ENCODE measurements at places on chromosomes 12 and 14.

DNA sequence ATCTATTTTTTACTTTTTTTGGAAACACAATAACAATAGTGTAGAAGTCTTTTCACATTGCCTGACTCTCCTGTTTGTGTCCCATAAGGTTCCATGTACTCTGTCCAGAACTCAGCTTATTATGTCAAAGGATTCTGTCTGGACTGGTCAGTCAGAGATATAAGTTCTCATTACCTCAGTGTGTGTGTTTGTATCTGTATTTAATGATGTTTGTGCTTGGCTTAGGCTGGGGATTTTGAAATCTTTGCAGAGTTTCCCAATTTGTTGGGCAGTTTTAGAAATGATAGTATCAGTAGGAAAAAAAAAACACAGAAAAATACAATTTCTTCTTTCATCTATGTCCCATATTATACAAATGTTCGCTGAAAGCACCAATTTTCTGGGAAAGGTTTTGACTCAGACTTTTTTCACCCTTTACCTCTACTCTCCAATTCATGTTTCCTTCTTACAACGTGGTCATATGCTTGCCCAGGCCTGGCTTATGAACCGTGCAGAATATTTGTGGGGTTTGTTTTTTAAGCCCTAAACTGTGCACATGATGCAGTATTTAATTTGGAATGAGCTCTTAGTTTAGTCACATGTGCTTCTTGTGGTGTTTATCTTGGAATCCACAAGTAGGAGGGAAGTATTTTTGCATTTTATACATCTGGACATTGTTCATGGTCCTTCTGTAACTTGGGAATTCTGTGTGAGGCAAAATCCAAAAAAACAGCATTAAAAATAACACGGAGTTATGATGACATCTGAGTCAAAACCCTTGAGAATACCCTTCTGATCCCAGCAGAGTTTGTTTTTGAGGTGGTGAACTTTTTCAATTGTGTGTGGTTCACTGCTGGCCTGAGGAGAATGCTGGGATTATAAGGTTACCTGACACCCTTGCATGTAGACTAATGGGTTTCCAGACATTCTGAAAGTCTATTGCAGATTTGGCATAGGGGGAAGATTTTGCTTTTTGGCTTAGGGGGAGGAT is 121.2 kb downstream of the RAD51B start:
- peak; percentile 94 for DNase-seq

GRCh38 chr12:109517619-109518018 is 40.2 kb downstream of the UBE3B start:
- DNase-seq = no peak

- DNase-seq = no peak
Measured at GRCh38 chr12:84463741-84464495, 448.7 kb downstream of the SLC6A15 start.

DNA sequence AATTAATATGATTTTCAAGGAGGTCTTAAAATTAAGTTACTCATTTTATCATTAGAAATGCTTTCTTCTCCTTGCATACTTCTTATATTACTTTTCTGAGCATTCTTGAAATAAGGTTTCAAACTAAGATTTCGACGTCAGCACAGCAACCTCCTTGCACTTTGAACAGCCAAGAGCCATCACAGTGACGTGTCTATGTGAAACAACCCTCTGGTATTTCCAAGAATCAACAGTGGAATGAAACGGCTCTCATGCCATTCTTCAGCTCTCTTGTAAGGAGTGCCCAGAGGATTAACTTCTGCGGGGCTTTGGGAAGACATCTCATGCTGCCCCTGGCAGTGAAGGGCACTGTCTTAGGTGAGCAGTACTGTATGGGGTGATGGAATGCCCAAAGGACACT is 109.2 kb downstream of the EFCAB11 start:
- peak; percentile 95 for DNase-seq

- no peak for DNase-seq
Measured at GRCh38 chr14:104145826-104146601, 7.6 kb downstream of the KIF26A start.

DNA sequence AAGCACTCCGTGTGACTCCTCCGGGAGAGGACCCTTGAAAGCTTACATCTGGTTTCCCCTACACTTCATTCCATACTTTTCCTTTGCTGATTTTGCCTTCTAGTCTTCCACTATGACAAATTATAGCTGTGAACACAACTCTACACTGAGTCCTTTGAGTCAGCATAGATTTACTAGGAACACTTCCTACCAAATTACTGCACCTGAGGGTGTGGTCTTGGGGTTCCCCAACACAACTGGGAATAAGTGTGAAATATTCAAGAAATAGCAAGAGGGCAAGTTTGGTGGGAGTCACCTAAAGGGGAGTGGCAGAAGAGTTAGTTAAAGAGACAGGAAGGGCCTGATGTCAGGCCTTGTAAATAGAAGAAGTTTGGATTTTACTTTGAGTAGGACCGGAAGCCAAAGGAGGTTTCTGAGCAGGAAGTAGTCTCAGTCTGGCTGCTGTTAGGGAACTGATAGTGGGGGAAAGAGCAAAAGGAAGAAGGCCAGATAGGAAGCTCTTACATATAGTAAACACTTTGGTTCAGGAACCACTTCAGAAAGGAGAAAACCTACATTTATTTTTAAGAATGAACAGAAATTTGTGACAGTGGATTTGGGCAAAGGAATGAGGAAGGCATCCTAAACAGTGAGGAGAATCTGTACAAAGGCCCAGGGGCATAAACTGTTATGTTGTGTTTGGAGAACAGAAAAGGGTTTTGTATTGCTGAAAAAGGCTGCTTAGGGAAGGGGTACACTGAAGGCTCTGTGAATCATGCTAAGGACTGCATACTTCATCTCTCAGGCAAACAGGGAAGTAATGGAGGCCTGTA is 14.2 kb downstream of the SEL1L start:
- peak; percentile 54 for DNase-seq

DNA sequence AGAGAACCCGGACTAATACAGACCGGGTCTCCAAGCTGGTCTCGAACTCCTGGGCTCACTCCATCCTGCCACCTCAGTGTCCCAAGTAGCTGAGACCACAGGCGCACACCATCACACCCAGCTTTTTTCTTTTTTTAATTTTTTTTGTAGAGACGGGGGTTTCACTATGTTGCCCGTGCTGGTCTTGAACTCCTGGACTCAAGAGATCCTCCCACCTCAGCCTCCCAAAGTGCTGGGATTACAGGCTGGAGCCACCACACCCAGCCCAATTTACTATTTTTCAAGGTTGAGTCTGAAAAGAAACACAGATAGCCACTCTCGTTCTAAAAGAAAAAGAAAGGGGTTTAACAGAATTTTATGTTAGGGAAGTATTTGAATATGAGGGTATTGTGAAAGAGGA is 1.8 kb downstream of the ERO1A start:
- DNase-seq = no peak

GRCh38 chr12:43789941-43790340 is 16.2 kb downstream of the TWF1 start:
- peak; percentile 27 for DNase-seq

DNA sequence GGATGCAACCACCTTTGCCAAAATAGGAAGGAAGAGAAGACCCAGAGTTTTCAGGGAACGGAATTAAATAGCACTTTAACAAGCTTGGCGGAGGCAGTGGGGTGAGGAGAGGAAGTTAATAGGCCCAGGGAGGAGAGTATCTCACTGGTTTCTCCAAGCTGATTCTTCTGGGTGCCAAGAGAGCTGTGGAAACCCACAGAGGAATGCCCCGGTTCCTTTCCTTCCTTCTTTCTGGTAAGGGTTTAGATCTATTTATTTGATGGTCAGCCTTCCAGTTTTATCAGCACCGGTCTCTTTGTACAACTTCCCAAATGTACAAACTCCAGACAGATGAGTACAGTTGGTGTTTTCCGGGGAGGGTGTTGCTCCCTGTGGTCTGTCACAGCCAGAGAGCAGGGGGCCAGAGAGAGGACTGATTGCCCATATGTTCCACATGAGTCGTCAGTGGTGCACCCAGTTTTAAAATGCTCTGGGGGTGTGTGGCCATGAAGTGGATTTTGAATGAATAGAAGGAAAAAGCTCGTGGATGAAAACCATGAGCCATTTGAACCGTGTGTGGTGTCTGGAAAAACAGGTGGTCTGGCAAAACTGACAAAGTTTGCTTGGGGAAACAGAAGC is 26.6 kb downstream of the PRKCH start:
- no peak for DNase-seq

- no peak for DNase-seq
Measured at GRCh38 chr12:63787306-63787705, 7.6 kb downstream of the RXYLT1 start.

GRCh38 chr12:6607751-6608591 is 792 bp upstream of the CHD4 start:
- DNase-seq = peak; percentile 59

DNA sequence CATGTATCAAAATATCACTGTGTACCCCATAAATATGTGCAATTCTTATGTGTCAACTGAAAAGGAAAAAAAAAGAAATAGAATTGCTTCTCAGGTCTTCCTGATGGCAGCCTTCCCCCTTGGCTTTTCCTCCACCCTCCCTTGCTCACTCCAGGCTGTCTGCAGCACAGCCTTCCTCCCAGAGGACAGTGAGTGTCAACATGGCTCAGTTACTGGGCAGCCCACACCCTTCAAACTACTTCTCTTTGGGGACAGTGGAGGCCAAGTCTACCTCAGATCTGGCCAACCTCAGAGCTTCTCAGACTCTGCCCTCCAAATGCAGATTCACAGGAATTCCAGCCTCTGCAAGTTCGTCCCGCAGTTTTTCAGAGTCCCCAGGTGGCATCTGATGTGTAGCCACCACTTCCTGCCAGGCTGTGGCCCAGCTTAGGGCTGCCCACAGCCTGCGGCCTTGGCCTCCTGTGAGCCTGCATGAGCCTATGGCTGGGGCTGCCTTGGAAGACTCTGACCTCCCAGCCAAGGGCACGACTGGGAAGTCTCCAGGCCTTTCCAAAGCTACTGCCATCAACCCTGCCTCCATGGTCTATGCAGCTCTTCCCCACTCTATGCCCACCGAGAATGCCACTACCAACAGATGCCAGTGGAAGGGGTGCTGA is 148.0 kb upstream of the PWP1 start:
- DNase-seq = no peak

- no peak for DNase-seq
Measured at GRCh38 chr12:51868821-51869495, 18.9 kb upstream of the ANKRD33 start.

GRCh38 chr12:71014180-71014785 is 93.7 kb upstream of the PTPRR start:
- peak; percentile 88 for DNase-seq

DNA sequence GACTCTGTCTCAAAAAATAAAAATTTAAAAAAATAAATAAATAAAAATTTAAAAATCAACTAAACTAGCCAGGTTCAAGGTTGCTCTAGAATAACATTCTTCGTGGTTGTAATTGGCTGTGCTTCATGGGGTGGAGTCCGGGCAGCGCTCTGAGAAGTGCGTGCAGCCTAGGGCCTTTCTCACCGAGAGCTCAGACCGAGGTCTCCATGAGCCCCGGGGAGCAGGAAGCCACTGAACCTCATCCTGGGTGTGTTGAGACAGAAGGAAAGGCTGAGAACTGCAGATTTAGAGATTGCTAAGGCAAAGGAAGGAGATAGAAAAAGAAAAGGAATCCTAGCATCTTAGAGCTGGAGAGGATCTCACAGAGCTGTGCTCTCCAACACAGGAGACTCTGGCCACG is 14.7 kb downstream of the P2RX4 start:
- DNase-seq = no peak

- no peak for DNase-seq
Measured at GRCh38 chr12:111454716-111455447, 49.2 kb downstream of the SH2B3 start.

- DNase-seq = no peak
Measured at GRCh38 chr14:31418440-31418839, 1.9 kb downstream of the HEATR5A start.

DNA sequence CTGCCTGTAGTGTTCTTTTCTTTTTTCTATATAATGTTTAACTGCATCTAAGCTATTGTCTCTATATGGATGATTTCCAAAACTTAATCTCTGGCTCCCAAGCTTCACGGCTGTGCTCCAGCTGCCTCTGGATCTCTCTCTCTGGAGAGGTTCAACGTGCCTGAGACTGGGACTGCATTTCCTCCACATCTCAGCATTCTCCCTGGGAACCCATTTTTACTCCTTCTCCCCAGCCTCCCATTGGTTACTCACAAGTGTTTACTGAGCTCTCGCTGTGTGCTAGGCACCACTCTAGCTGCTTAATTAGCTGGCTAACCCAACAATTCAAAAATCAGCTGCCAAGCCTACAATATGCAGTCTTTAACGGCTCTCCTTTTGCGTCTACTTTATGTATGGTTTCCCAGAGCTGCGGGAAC is 34.7 kb downstream of the FBXL14 start:
- DNase-seq = no peak

- DNase-seq = no peak
Measured at GRCh38 chr12:94150240-94151121, 2.1 kb downstream of the PLXNC1 start.

DNA sequence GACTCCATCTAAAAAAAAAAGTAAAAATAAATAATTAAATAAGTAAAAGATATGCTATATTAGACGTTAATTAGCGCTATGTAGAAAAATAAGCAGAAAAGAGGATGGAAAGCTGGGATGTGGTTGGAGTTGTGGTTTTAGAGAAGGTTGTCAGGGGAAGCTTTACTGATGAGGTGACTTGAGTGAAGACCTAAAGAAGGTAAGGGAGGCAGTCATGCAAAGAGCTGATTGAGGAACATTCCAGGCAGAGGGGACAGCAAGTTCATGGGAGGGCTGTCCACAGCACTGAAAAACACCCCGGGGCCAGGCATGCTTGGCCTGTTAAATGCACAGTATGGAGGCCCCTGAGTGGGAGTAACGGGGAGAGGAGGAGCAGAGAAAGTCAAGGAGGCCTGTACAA is 15.7 kb downstream of the SMAGP start:
- DNase-seq = no peak

- DNase-seq = no peak
Measured at GRCh38 chr12:91072931-91073330, 15.1 kb upstream of the KERA start.

GRCh38 chr12:25801734-25802133 is 156.7 kb upstream of the RASSF8 start:
- no peak for DNase-seq

GRCh38 chr12:48078901-48079300 is 27.0 kb downstream of the SENP1 start:
- DNase-seq = peak; percentile 73

- DNase-seq = peak; percentile 62
Measured at GRCh38 chr12:21169878-21170472, 39.0 kb downstream of the SLCO1B1 start.

GRCh38 chr14:101603096-101603495 is 41.8 kb downstream of the DIO3 start:
- DNase-seq = no peak

GRCh38 chr14:66022526-66022925 is 463.6 kb upstream of the CCDC196 start:
- DNase-seq = no peak

DNA sequence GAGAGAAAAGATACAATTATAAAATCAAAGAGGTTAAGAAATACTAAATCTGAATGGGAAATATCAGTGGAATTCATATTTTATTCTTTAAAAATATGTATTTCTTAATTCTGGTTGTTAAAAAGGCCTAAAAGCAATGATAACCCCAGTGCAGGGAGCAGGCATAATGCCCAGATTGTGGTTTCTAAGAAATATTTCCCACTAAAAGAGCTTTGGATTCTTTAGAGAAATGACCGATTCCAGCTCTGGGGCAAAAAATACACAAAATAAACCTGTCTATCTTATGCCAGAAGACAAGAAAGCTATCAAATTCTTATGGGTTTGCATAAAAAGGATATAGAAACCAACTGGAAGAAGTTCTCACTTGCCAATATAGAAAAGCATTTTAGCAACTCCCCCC is 71.6 kb downstream of the PDE6H start:
- DNase-seq = peak; percentile 27
